ENCODE measurements at places on chromosomes 4 and X.
A peak's percentile ranks its signal among the peaks of the same experiment; 100 is the strongest.

- DNase-seq, result no peak
These were observed 1210.6 kb downstream of the C4orf33 start for GRCh38 chr4:130306566-130306965.

- peak; percentile 29 for DNase-seq
These were observed 48.3 kb upstream of the NAP1L2 start for GRCh38 chrX:73262991-73263390.

- no peak for DNase-seq
These were observed 143.9 kb upstream of the DIPK2B start for GRCh38 chrX:45344594-45344993.

- DNase-seq, result no peak
These were observed 121.9 kb downstream of the PALLD start for GRCh38 chr4:168618577-168619265.

- DNase-seq, result no peak
These were observed 352.1 kb upstream of the GATB start for GRCh38 chr4:152112887-152113286.

GRCh38 chrX:32448945-32449344, 762.4 kb downstream of the DMD start:
- no peak for DNase-seq

GRCh38 chr4:168782439-168782838, 227.6 kb downstream of the CBR4 start:
- no peak for DNase-seq
